ENCODE measurements at places on chromosomes 13 and 19. TPM values are rescaled to one million over a fixed set of nuclear protein-coding genes. Genes with fewer than 3 reads are reported as not detected.
A peak's percentile ranks its signal among the peaks of the same experiment; 100 is the strongest.

- no peak for DNase-seq
Observed at GRCh38 chr13:84238381-84238780, 356.1 kb upstream of the SLITRK1 start.

DNA sequence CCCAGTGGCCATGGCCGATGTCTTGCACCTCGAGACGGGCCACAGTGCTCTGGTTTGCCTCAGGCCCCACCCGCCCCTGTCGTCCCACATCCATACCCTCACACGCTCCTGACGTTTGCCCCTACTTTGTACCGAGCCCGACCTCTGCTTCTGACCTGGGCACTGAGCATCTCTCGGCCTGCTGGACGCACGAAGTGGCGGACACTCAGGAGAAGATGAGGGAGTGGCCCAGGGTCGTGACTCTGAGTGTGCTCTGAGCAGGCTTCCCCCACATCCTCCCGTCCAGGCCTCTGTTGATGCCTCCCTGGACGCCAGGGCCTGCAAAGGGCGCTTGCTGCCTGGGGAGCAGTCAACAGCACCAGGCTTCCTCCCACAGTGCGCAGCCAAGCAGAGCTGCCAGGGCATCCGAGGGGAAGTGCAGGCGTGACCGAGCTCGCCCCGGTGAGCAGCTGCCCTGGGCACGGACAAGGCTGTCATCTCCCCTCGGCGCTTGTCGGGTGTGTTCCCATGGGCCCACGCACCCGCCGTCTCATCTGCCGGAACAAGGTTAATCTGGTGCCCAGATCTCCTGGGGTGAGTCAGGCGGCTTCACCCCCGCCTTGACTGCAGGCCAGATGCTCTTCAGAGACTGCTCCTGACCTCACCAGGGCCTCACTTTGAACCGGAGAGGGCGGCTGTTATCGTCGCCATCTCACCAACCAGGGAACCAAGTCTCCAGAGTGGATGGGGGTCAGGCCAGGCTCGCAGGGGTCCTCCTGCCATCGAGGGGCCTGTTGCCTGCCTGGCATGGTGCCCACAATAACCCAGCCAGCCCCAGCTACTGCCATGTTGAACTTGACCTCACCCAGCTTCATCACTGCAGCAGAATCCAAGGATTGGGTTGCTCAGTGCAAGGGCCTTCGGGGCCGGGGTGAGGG lies 27.2 kb downstream of the COMP start:
- DNase-seq = no peak

- DNase-seq = no peak
Observed at GRCh38 chr19:7529246-7529600, 6.3 kb upstream of the PNPLA6 start.

GRCh38 chr13:72199640-72200039 lies 332.6 kb upstream of the DACH1 start:
- no peak for DNase-seq

Gene PCDH9
- 43.3 TPM for total RNA-seq

DNA sequence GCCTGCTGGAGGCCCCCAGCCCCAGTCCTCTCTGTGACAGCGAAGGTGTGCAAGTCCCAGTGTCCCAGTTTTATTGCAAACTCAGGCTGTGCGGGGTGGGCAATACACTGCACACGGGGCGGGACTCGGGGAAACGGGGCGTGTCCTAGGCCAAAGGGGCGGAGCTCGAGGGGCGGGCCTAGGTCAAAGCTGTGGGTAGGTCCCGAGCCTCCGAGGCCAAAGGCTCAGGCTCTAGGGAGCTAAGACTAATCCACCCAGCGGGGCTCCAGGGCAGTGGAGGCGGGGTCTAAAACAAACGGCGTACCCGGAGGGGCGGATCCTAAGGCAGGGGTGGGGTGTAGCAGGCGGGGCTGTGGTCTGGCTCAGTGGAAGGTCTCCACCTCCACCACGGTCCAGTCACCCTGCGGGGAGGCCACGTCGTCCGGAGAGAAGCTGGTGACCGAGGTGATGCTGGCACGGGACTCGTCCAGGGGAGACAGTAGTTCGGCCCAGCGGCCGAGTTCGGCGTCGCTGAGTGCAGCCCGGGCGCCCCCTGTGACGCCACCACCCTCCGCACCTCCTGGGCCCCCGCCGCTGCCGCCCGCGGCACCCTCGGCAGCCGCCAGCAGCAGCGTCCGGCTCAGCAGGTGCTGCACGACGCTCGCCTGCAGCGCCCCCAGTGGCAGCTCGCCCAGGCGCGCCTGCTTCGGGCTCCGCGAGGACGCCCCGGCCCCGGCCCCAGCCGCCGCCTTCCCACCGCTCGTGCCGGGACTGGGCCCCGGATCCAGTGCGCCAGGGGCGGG lies 5.3 kb downstream of the PRR36 start:
- peak; percentile 82 for DNase-seq

DNA sequence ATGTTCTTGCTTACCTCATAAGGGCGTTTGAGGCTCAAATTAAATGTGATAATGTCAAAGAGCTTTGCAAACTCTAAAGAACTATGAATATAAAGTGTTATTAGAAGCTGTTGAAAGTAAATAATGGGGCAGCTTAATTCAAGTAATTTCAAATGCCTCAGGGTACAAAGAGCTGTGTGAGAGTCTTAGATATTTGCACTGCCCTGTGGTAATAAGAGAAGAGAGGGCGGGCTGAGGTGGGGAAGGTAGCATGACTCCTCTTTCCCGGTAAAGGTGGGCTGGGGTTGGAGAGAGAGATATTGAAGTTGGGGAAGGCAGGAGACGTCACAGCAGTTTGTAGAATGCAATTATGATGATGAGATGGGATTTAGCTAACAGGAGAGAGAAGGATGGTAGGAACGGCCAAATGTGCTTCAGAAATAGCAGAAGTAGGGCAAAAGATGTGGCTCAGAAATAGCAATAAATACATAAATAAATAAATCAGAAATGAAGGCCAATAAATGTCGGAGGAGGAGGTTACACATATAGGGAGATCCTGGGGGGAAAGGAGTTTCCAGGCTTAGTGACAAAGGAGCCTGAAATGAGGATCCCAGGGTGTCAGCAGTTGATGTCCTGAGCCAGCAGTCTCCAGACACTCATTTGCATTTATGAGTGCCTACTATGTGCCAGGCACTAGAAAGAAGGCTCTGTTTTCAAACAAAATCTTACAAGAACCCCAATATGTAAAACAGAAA lies 35.7 kb upstream of the RCBTB2 start:
- DNase-seq = no peak

- peak; percentile 46 for DNase-seq
Observed at GRCh38 chr13:71867131-71867814, at the start of gene DACH1. Gene DACH1, minus strand, starts transcription at chr13:71867204.

DNA sequence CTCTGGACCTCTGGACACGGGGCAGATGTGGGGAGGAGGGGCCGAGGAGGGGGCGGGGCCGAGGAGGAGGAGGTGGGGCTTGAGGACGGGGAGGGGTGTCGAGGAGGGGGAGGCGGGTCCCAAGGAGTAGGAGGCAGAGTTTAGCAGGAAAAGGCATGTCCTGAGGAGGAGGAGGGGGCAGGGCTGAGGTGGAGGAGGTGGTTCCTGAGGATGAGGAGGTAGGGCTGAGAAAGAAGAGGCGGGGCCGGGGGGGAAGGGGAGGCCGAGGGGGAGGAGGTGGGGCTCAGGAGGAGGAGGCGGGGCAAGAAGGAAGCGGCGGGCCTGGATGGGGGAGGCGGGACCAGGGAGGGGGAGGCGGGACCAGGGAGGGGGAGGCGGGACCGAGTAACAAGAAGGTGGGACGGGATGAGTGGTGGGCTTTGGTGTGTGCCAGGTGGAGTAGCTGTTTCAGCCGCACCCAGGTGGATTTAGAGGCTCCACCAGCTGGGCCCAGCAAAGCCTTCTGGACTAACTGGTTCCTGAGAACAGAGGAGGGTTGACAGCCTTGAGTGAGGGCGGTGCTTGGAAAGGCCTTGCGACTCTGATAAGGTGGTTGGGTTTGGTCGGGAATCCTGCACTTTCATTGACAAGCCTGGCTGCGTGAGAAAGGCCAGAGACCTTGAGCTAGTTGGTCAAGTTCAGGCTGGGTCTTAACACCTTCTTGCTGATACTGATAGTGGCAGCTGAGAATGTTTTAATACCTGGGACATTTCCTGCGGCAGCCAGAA lies 7.7 kb downstream of the TECR start:
- DNase-seq = peak; percentile 60

Gene JUND
- 341 TPM for total RNA-seq

DNA sequence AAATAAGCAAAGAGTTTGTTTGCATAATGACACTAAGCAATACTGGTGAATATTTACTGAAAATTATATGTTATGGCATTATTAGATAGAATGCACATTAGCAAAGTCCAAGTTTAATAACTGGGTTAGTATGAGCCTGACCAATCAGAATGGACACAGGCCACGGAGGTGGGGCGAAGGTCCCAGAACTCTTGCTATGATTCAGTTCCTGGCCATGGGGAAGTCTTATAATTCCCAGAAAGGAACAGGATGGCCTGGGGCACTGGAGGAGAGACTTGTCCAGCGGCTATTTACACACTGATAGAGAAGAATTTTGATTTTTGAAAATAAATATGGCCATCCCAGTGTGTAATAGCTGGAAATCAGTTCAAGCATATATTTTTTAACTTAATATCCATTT lies 372.0 kb downstream of the EFNB2 start:
- DNase-seq = no peak

Gene DNAJB1
- 53.9 TPM for total RNA-seq

Gene SOX1
- 0.76 TPM for total RNA-seq

All from glutamatergic neuron (in vitro differentiated cells).